ENCODE measurements at places on chromosomes 3 and 15. TPM values are rescaled to one million over a fixed set of nuclear protein-coding genes. Genes with fewer than 3 reads are reported as not detected.

The GOLGA8H gene
- 1.1 TPM for polyA plus RNA-seq

The ATP2B2 gene
- polyA plus RNA-seq = 7.1 TPM

The CEP63 gene
- 35.5 TPM for polyA plus RNA-seq

The HESX1 gene
- 2.1 TPM for polyA plus RNA-seq

The SLC35G2 gene
- 1.7 TPM for polyA plus RNA-seq

The WNT7A gene
- polyA plus RNA-seq = not detected

The TMC3 gene
- polyA plus RNA-seq = 0.08 TPM

The TRPM7 gene
- 17.8 TPM for polyA plus RNA-seq

The CPNE9 gene
- not detected for polyA plus RNA-seq

The TRH gene
- polyA plus RNA-seq = not detected

The TMEM207 gene
- not detected for polyA plus RNA-seq

The GP5 gene
- 0.18 TPM for polyA plus RNA-seq

The PAQR5 gene
- polyA plus RNA-seq = 0.72 TPM

The HERC2 gene
- 38.3 TPM for polyA plus RNA-seq

DNA sequence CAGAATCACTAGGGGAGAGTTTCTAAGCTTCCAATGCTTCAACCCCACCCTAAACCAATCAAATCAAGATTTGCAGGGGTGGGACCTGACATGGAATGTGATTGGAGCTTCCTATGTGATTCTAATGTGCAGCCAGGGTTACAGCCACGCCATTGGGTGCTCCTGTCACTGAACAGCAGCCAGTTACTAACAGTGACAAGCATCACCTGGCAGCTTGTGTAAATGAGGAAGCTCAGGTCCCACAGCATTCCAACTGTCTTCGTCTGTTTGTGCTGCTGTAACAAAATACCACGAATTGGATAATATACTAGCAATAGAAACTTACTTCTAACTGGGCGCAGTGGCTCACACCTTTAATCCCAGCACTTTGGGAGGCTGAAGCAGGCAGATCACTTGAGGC, 294.9 kb downstream of the SHQ1 start:
- DNase-seq = no peak

GRCh38 chr15:73897441-73898261, 24.3 kb downstream of the TBC1D21 start:
- no peak for DNase-seq

DNA sequence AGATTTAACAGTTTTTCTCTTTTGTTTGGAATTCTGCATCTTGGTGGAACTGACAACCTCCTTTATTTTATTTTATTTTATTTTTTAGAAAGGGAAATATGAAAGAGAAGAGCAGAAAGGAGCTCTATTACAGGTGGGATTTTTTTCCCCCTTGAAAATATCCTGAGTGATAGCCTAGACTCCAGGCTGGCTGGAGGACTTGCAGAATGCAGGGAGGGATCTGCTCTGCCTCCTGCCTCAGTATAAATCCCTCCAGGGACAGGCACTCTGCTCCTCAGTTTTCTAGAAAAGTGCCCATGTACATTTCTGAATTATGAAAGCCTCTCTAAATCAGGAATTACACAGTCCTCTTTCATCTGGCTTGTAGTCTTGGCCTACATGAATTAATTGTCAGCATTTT, 173.7 kb downstream of the TMEM108 start:
- no peak for DNase-seq

GRCh38 chr3:197027151-197027895, 2.3 kb downstream of the MELTF start:
- no peak for DNase-seq

- DNase-seq = no peak
Observed at GRCh38 chr15:61275901-61276300, 46.8 kb upstream of the RORA start.

DNA sequence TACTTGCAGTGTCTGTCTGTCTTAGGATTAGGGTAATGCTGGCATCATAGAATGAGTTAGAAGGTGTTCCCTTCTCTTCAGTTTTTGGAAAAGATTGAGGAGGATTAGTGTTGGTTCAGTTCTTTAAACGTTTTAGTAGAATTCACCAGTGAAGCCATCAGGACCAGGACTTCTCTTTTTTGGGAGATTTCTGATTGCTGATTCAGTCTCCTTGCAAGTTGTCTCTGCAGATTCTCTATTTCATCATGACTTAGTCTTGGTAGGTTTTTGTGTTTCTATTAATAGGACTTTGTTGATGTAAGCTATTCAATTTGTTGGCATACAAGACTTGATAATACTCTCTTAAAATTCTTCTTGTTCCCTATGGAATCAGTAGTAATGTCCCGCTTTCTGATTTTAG, 48.9 kb downstream of the STT3B start:
- DNase-seq = no peak

DNA sequence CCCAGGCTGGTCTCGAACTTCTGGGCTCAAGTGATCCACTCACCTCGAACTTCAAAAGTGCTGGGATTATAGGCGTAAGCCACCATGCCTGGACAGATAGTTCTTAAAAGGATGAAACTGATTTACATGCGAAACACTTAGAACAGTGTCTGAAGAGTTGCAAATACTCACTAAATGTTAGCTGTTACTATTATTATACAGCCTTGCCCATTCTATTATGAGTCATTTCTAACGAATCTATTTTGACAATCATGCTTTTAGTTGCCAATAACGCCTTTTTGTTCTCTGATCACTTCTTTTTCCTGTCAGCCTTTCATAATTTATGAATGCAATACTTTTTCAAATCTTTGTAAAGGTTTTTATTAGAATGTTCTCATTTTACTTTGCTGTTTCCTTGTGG, 112.7 kb downstream of the SNRK start:
- DNase-seq = no peak

- no peak for DNase-seq
Observed at GRCh38 chr15:48191574-48192225, at the start of gene CTXN2. Gene CTXN2 (plus strand): TSS chr15:48191665. CDS start chr15:48201301, 9,636 bp downstream.

GRCh38 chr3:128410669-128411573, 55.8 kb downstream of the DNAJB8 start:
- no peak for DNase-seq

DNA sequence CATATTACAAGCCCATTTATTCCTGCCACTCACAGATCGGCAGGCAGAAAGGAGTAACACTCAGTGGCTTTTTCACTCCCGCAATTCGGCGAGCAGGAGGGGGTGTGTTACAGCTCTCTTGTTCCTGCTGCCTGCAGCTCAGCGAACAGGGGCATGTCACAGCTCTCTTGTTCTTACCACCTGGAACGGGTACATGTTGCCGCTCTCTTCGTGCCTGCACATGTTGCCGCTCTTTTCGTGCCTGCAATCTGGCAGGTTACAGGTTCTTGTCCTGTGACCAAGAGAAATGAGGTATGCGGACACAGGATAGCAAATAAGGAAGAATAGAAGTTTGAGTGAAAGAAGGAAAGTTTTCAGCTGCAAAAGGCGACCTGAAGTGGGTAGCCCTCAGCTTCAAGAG, 761.4 kb downstream of the NAALADL2 start:
- DNase-seq = no peak

GRCh38 chr3:99561056-99561455, 77.3 kb upstream of the COL8A1 start:
- DNase-seq = no peak

DNA sequence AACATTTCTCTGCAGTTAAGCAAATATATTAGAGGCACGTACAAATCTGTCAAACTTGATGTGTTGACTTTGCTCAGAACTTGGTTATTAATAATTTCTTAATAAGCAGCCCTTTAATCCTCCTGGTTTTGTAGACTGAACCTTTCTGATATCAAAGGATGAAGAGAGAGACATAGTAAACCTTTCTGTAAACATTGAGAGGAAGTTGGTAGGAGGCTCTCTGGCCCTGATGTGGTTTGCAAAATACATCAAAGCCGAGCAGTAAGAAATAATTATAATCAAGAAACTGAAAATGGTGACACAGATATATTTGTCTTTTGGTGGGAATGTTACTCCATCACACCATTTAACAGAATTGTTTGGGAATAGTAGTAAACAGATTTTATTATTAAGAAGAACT, 111.9 kb downstream of the OXSM start:
- no peak for DNase-seq

DNA sequence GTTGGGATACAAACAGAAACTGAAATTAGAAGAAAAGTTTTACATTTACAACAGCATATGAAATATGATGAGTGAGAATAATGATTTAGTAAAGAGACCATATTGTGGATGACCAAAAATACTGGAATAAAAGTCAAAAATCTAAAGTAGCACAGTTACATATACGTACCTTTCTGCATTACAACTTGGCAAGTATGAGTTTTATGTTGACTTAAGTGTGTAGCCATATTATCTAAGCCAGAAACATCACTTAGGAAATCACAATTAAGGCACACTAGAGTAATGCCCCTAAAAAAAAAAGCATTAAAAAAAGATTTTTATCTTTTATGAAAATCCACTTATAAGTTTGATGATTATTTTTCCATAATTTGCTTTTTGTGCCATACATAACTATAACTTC, 79.1 kb downstream of the ZNF280D start:
- DNase-seq = no peak

DNA sequence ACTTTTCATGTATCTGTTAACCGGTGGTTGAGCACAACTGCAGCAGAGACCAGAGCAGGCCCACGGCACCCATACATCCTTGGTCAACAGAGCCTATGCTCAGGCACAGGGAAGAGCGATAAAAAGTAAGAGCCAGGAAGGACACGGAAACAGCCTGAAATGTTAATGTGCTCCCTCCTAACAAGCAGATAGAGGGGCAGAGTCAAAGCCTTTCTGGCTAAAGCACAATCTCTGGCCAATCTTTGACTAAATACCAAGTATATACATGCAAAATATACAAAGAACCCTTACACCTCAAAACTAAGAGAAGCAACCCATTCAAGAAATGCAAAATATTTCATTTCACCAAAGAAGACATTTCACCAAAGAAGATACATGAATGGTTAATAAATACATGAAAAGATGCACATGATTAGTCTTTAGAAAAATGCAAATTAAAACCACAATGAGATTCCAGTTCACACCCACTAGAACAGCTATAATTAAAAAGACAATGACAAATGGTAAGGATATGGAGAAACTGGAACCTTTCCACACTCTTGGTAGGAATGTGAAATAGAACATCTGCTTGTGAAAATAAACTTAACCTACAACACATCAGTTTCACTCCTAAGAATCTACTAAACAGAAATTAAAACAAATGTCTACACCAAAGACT, 88.0 kb downstream of the OSBPL10 start:
- no peak for DNase-seq

DNA sequence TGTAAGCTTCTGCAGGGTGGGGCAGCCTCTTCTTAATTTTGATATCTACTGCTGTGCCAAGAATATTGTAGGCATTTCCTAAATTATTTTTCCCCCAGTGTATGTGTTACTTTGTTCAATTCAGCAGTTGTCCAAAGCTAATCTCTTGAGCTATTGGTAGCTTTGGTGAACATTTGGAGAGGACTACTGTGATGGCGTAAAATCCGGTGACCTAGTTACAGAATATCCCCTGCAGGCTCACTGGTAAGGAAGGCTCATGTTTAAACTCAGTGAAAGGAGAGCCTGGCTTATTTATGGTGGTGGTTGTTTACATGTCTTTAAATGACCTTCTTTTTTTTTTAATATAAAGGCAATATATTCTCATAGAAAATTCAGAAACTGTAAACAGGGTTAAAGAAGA, 105.6 kb downstream of the LPP start:
- no peak for DNase-seq

DNA sequence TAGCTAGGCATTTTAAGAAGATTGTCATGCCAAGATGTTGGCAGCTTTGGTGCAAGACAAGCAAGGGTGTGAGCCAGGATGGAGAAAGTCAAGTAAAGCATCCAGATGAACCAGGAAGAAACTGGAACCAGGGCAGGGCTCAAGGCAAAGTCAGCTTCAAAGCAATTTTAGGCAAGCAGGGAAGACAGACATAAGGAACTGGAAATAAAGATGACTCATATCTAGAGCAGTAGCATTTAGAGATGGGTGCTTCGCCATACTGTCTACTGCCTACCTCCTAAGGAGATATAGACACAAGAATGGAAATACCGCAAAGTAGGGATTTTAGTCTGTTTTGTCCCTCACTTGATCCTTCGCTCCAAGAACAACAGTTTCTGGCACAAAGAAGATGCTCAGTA, 59.9 kb downstream of the RYR3 start:
- DNase-seq = no peak

DNA sequence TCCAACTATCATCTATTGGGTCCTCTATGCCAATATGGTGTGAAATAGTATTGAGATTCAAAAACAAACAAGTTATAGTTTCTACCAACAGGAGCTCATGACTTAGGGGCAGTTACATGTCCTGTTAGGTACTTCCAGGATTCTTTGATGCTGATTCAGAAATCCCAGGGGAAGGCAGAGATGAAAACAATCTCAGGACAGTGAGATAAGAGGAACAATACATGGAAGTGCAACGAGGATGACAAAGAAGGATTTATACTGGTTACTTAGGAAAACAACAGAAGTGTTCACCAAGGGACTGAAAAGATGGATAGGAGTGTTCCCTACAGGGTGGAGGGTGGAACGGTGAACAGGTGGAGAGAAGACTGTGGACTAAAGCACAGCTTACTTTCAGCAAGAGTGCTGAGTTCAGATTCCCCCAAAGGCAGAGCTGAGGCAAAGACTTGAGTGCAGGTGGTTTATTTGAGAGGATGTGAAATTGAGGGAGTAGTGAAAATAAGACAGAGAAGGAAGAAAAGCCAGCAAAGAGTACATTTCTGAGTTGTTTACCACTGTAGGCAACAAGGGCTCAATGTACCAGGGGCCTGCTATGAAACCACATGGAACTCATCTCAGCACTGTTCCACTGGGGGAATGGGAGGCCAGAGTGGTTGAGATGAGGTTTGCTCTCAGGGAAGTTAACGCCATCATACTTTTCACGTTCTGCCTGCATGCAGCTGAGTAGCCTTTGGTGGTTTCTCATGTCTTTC, 68.1 kb downstream of the TRIM69 start:
- no peak for DNase-seq

GRCh38 chr15:63181648-63182047, 7.8 kb upstream of the RAB8B start:
- no peak for DNase-seq

DNA sequence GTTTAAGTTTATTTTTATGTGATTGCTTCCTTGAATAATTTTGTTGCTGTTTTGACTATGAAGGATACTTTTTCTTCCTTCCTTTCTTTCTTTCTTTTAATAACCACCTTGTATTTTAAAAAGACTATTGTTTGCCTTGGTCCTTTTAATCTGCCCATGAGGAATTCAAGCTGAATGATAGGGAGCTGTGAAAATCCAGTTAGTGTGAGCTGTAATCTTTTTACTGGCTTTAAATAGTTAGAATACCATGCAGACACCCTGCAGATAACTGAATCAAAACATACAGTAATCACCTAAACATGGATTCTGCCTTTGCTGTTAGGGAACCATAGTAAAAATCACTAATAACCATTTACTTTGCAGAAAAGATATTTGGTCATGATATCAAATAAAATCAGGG, 110.7 kb downstream of the RSRC1 start:
- DNase-seq = no peak

GRCh38 chr3:98513091-98513511, 9.6 kb downstream of the CLDND1 start:
- DNase-seq = no peak

GRCh38 chr15:72196409-72197040, 1.1 kb downstream of the GRAMD2A start:
- DNase-seq = no peak

DNA sequence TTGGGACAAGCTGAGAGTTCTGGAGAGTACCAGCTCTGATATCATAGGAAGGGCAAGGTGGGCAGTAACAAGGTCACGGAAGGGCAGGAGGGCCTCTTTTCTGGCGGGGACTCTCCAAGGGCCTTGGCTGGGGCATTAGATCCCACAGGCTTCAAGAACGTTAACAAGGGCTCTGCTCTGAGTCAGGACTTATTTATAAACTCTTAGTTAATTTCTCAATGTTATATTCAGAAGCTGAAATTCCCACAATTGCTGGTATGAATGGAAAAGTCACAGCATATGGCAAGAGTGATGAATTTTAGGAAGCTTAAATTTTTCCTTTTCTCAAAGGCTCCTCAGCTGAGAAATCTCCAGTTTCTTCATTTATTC, 320.2 kb upstream of the TBC1D5 start:
- no peak for DNase-seq

Data from hindlimb muscle (tissue), 1 donor.